H4 (cell line): ENCODE measurements at places on chromosomes 1 and 21. TPM values are rescaled to one million over a fixed set of nuclear protein-coding genes. Genes with fewer than 3 reads are reported as not detected.
A peak's percentile ranks its signal among the peaks of the same experiment; 100 is the strongest.

DNA sequence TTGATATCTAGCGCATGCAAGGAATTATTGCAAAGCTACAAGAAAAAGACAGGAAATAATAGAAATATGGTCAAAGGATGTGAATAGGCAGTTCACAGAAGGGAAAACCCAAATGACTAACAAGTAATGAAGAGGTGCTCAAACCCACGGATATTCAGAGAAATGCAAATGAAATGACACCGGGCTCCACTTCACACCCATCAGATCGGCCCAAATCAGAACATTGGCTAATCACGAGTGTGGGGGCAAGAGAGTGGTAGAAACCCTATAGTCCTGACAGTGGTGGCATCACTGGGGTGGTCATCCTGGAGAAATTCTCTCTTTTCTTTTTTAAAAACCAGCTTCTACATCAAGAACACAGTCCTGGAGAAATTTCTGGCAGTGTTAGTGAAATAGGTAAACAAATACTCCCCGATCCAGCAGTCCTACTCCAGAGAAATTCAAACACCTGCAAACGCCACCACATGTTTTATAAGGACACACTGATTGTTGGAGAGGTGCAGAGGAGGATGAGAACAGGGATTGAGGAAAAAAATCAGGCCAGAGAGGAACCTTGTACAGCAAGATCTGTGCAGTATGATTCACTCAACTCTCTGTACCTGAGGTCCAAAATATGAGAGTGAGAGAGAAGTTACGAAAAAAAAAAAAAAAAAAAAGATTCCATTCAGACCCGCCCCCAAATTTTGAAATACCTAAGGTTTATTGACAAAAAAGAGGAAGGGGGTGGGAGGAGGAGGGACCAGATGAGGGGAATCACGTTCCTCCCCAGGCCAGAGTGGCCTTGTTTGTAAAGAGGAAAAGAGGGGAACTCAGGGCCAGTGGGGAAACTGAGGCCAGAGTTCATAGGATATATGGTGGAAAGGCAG, 9.2 kb upstream of the TNFRSF1B start:
- no peak for DNase-seq

DNA sequence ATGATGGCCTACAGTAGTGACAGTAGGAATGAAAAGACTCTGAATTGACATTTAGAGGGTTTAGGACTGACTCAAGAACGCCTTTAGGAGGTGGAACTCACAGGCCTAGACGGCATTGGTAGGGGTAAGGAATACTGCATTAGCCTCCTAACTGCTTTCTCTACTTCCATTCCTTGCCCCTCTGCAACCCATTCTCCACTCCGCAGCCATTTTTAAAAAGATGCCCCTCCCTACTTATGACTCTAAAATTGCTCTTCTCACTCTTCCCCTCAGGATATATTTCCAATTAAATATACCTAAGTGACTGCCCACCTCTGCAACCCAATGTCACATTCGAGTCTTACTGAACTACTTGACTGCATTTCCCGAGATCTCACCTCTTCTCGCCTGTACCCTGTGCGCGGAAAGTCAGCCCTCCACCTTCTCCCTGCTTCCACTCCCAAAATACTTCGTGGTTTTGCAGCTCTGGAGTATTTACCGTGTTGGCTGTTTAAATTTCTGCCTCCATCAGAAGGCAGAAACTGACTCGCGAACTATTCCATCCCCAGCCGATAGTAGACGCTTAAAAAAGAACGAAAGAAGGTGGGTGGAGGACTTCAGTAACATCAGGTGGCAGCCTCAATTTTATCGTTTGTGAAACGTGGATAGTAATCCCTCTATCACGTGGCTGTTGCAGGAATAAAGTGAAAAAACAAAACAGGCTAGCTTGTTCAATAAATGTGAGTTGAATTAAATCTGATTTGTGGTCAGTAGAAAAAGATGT, 1.1 kb upstream of the YBX1 start:
- DNase-seq, result no peak

DNA sequence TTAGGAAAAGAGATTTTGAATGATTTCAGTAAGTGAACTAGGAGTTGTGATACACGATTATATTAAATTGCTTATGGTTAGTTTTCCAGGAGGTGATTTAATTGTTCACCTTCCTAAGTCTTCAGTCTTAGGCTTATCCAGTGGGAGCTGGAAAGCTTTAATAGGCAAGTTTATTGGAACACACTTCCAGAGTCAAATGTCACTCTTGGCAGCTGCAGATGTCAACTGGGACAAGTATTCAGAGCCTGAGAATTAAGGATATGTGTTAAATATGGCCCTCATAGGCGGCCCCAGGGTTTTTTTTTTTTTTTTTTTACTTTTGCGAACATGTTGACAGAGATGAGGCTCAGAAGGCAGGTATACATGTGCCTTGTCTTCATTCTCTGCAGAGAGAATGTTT, 29.2 kb downstream of the UCK2 start:
- no peak for DNase-seq

GRCh38 chr1:89201106-89201794, 2.5 kb upstream of the GBP4 start:
- no peak for DNase-seq

DNA sequence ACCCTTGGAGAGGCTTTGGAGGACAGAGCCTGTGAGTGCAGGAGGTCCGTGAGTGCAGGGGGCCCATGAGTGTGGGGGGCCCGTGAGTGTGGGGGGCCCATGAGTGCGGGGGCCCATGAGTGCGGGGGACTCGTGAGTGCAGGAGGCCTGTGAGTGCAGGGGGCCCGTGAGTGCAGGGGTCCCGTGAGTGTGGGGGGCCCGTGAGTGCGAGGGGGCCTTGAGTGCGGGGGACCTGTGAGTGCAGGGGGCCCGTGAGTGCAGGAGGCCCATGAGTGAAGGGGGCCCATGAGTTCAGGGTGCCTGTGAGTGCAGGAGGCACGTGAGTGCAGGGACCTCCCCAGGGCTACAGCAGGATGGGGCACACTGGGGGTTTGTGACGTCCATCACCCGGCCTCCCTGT, 108.3 kb upstream of the TTC34 start:
- DNase-seq, result no peak

Gene TNFAIP8L2
- total RNA-seq, result not detected in 2 replicates

DNA sequence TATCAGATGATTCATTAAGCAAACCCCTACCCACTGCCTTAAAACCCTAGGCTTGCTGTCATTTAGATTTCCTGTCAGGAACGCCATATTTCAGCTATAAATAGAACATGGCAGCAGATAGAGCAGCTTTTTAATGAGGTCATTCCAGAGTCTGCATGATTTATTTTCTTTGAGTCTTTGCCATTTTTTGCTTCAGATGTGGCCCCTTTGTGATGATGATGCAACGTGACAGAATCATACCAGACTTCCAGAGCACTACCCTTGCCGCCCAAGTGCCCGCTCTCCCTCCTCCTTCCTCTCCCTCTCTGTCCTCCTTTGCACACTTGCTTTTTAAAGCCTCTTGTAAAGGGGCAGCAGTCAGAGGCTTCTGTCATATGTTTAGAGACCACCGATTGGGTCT, 55.5 kb upstream of the TRIM67 start:
- peak; percentile 78 for DNase-seq

Gene GSTM1
- not detected in 2 replicates for total RNA-seq

- DNase-seq, result no peak
Measured at GRCh38 chr1:47635111-47635510, 197.3 kb downstream of the FOXD2 start.

Gene ST6GALNAC3
- 4.6 and 11.4 TPM in 2 replicates for total RNA-seq

Gene PDPN
- 2.6 and 3.6 TPM in 2 replicates for total RNA-seq

DNA sequence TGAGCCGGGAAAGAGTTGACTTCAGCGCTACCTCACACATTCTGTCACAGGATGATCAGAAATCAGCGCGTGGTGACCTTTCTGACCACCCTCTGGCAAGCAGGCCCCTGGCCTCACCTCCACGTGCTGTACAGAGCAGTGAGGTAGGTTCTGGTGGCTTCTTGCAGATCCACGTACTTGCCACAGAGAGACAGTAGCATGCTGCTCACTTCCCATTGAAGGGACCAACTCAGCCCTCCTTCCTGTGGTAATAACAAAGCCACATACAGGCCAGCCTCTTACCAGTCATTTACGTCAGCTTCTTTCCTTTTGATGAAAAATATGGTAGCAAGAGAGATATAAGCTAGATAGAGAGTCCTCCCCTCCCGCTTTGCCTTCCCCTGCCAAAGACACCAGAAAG, 200.7 kb downstream of the CHRM3 start:
- DNase-seq, result no peak

Gene TRPM2
- 0.76 and 0.89 TPM in 2 replicates for total RNA-seq

Gene AMY1A
- total RNA-seq, result not detected in 2 replicates

GRCh38 chr21:45405271-45405818, 380 bp downstream of the COL18A1 start:
- no peak for DNase-seq

- no peak for DNase-seq
Measured at GRCh38 chr1:206885341-206886060, 11.7 kb upstream of the IL24 start.

GRCh38 chr1:221083902-221084301, 204.7 kb downstream of the HLX start:
- no peak for DNase-seq

DNA sequence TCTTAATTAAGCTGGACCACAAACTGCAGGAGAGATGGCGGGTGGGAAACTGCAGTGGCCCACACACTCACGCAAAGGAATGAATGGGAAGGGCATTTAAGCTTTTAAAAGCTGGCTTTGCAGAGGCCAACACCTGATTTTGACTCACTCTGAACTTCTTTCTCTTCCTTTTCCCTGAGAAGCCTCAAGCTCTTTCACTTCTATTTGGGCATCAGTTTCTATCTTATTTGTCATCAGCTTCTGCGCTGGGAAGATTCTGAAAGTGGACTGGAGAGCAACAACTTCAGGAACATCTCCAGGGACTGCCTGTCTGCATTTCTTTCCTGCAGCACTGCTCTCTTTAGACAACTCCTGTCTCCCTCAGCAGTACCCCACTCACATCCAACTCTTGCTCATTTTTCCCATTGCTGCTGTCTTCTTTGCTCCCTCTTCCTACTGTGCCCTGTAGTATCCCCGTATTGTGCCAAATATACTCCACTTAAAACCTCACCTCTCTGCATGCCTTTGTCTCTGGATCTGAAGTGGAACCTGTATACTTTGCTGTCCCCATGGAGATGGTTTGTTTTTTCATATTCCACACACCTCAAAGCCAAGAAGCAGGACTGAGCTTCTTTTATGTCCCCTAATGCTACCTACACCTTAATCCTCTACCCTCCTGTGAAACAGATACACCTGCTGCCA, 143.3 kb upstream of the JUN start:
- no peak for DNase-seq

GRCh38 chr1:93004566-93005251, 43.4 kb upstream of the DIPK1A start:
- no peak for DNase-seq

DNA sequence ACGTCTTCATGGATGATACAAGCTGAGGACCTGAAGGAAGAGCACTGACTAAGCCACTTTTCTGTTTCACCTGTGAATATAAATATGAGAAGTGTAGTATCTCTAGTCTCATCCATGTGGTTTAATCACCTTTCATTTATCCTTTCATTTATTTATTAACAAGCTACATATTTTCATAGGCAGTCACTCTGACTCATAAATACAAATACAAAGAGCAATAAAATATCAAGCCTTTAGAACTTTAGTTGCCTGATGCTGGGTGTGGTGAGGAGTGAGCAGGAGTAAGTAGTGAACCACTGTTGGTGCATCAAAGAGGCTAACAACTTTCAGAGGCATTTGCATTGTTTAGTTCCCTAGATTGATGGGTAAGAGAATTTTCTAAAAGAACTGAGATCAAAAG, 269.0 kb upstream of the C1orf87 start:
- DNase-seq, result no peak

Gene C1QA
- not detected in 2 replicates for total RNA-seq

Gene MCOLN2
- 2.3 and 2.6 TPM in 2 replicates for total RNA-seq

GRCh38 chr1:17423781-17424245, 15.7 kb downstream of the RCC2 start:
- DNase-seq, result no peak

DNA sequence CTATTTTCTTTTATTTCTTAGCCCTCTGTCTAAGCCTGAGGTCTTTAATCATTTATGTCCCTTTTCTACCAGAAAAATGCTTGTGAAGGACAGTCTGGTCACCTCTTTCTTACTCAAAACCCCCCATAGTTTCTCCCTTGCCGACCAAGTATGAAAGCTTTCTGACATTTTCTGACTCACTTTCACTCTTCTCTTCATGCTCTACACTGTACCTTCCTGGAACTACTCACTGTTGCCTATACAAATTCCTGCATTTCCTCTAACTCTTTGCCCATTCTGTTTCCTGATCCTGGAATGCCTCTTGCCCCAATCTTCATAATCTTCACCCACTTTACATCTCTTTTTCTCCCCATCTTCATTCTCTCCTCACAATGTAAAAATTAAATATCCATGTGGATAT, 380.0 kb downstream of the HHIPL2 start:
- DNase-seq, result no peak

Gene MFSD2A
- total RNA-seq, result 8.5 and 9.5 TPM in 2 replicates

Gene AMY2B
- total RNA-seq, result 0.41 and 0.76 TPM in 2 replicates

DNA sequence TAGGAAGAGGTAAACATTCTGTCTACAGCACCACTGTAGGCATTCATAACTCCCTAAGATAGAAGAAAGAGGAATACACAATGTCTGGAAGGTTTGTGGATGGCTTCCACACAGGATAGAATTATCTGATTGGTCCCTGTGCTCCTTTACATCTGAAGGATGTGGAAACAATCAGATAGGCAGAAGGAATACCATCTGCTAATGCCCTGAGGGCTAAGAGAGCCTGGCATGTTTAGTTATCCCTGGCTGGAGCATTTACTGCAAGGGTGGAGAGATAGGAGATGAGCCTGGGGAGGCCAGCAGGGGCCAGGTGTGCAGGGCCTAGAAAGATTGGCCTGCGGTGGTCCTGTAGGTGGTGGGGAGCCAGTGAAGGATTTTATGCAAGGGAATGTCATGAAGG, 8.6 kb upstream of the ACBD3 start:
- no peak for DNase-seq

- DNase-seq, result peak; percentile 23
Measured at GRCh38 chr1:158095737-158096335, 84.9 kb upstream of the CD1D start.

Gene ENAH
- 89.4 and 98.0 TPM in 2 replicates for total RNA-seq

DNA sequence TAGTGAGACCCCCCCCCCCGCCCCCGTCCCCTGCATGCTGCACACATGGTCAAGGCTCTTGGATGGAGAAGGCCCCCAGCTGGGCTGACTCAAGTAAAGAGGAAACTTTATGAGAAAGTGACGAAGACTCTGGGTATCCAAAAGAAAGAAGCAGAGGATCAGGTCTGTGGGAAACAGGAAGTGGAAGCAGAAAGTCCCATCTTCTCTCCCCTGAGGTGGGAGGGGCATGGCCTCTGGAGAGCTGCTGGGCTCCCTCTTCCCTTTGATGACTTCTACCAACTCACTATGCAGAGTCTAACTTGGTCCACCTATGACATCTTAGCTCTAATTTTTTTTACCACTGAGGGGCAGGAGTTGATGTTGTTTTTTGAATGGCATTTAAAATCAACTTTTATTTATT, 42.7 kb upstream of the LIN9 start:
- DNase-seq, result no peak

- no peak for DNase-seq
Measured at GRCh38 chr21:35730325-35730724, 330.0 kb downstream of the SETD4 start.

- no peak for DNase-seq
Measured at GRCh38 chr1:47656719-47657685, 219.2 kb downstream of the FOXD2 start.
